ENCODE measurements at places on chromosomes 1 and 21.

GRCh38 chr1:60848583-60849188, 233.7 kb upstream of the NFIA start:
- DNase-seq, result no peak

DNA sequence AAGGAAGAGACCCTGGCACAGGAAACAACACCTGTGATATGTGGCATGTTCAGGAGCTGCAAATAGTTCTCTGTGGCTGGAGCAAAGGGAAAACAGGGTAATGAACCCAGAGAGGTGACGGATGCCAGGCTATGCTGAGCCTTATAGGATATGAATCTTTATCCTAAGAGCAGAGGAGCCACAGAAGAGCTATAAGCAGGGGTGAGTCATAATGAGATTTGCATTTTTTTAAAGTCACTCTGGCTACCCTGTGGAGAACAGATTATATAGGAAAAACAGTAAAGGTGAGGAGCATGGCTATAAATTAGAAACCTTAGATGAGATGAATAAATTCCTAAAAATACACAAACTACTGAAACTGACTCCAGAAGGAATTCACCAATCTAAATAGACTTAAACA, 12.8 kb upstream of the MPL start:
- DNase-seq, result no peak

DNA sequence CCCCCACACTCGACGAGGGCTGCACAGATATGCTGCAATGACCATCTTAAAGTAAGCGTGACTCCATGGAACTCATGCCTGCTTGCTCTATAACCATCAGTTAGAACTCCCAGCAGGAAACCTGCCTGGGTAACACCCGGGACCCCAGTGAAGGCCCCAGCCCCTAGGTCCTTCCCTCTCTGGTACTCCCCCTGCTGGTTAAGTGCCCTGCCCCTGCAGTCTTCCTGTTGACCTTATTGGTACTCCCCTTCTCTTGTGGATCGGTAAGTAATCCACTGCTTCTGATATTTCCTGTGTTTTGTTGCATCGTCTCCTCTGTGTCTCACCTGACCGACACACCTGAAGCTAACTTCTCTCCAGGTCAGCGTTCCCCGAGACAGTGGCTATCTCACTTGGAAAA, 104.8 kb upstream of the COG2 start:
- no peak for DNase-seq

- peak; percentile 68 for DNase-seq
Measured at GRCh38 chr1:152440635-152441471, 26.8 kb upstream of the CRNN start.

- DNase-seq, result no peak
Measured at GRCh38 chr1:25896266-25896665, 10.0 kb downstream of the STMN1 start.

DNA sequence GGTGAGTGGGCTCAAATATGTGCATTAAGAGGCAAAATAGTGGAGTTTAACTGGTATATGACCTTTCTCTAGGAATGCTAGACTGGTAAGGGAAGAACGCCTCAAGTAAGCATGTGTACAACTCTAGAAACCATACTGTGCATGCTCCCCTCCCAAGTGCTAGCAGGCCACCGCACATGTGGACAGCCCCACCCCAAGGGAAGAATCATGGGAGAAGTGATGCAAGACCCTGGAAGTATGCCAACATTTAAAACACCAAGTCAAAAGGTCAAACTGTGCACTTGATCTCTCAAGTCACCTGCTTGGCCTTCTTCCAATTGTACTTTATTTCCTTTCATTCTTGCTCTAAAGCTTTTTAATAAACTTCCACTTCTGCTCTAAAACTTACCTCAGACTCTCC, 120.4 kb downstream of the WDR3 start:
- no peak for DNase-seq

DNA sequence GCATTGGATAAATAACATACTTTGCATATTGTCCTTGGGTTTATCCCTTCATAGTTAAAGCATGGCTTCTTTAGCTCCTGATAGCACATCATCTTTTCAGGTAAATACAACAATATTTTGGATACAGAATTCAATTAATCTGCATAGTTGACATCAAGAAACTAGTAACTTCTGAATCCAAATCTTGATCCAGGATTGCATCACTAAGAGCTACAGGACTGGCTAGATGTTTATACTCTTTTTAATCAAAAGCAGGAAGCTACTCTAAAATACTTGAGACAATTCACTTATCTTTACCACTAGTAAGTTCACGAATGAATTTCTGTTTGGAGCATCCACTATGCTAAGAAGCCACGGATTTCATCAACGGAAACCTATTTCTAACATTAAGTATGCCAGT, 54.2 kb upstream of the SLC44A3 start:
- no peak for DNase-seq

- no peak for DNase-seq
Measured at GRCh38 chr1:1360506-1361169, 2.3 kb upstream of the MXRA8 start.

- no peak for DNase-seq
Measured at GRCh38 chr1:79827446-79827845, 820.9 kb upstream of the ADGRL4 start.
